ENCODE measurements at places on chromosomes 7 and 10. TPM values are rescaled to one million over a fixed set of nuclear protein-coding genes. Genes with fewer than 3 reads are reported as not detected.
A peak's percentile ranks its signal among the peaks of the same experiment; 100 is the strongest.

The TDRD1 gene
- 0.22 TPM for polyA plus RNA-seq

- no peak for DNase-seq
Observed at GRCh38 chr7:29494350-29494749, 69.3 kb upstream of the PRR15 start.

- no peak for DNase-seq
Observed at GRCh38 chr7:55205124-55205955, 159.8 kb upstream of the LANCL2 start.

GRCh38 chr7:5614600-5614999 lies 166.9 kb downstream of the RNF216 start:
- DNase-seq = no peak

GRCh38 chr10:46237815-46238510 lies 48.8 kb upstream of the ANTXRL start:
- no peak for DNase-seq

DNA sequence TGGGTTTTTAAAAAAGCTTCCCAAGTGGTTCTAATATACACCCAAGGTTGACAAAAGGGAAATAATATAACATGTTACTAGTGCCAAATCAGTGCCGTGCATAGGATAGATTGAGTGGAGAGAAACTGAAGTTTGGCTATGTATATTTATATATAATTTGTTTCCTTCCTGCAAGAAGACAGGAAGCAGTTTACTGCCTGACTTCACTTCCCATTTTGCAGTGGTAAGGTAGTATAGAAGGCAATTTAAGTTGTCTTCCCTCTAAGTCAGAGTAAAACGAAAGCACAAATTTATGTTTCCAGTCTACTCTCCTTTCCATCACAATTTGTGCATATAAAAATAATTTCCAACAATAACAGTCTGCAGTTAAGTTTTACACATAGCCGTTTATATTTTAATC lies 3.4 kb upstream of the HYCC1 start:
- DNase-seq = no peak

DNA sequence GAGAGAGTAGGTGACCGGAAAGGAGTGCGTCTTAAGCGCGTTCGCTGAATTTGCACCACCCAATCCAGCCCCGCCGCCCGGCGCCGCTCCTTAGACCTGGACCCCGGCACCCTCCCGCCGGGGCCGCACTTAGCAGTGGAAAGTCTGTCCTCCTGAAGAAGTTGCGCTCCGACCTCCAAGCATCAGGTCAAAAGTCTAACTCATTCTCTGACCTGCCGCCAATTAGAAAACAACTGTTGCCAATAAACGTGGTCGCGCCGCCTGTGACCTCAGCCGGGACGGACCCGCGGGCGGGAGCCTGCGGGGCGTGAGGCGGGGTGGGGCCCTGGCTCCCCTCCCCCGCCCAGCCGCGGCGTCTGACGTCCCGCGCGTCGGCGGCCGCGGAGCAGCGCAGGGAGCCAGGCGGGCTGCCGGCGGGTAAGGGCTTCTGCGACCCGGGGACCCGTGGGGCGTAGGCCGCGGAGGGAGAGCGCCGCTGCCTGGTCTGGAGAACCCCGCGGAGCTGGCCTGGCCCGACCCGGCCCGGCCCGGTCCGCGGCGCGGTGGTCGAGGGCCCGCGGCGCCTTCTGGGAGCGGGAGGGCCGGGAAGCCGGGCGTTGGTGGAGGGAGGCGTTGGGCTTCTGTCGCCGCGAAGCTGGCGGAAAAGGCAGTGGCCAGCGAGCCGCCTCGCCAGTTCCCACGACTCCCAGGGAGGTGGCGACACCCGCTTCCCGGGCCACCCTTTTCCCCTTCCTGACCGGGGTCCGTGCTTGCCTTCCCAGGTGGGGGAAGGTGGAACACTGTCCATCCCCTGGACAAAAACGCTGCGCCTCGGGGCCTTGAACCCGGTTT lies at the start of gene BCAP29:
TSS of gene BCAP29 (plus strand) at position 362 of the 831 bp plus-strand sequence. CDS start 527 bp downstream, outside the sequence.
- DNase-seq = peak; percentile 88
